ENCODE measurements at places on chromosomes 1 and 21.

DNA sequence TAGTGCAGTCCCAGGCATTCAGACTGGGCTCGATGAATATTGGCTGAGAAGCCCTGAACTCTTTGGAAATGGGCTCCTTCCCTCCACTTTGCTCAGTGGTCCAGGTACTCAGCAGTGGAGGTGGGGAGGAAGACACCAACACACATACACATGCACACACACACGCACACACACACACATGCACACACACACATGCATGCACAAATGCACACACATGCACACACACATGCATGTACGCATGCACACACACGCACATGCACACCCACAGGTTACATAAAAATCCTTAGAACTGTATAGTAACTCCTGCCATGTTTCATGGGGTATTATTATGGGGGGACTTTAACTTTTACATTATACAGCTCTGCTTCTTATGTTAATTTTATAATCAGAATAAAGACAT lies 5.0 kb downstream of the TRIM62 start:
- DNase-seq = no peak

DNA sequence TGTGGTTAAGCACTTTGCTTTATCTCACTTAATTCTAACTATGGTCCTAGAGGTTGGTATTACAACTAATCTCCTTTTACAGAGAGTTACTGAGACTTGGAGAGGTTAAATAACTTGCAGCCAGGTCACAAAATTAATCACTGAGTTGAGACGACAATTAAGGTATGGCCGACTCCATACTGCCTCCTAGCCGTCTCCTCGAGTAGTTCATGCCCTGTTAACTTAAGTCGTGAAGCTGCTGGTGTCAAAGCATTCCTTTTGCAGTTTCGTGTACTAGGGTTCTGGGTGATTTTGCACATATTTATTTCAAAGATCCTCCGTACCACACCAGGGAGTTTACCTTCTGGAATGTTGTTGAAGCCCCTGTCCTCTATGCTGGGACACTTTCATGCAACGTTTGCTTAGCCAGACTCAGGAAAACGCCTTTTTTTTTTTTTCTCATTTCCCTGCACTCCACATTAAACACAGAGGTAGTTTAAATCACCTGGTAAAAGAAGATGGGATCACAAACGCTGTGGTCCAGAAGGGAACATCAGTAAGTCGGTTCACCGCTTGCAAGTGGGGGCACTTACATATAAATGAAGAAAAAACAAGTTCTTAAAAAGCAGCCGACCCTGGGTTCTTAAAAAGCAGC lies 570 bp upstream of the NEK7 start:
- no peak for DNase-seq

DNA sequence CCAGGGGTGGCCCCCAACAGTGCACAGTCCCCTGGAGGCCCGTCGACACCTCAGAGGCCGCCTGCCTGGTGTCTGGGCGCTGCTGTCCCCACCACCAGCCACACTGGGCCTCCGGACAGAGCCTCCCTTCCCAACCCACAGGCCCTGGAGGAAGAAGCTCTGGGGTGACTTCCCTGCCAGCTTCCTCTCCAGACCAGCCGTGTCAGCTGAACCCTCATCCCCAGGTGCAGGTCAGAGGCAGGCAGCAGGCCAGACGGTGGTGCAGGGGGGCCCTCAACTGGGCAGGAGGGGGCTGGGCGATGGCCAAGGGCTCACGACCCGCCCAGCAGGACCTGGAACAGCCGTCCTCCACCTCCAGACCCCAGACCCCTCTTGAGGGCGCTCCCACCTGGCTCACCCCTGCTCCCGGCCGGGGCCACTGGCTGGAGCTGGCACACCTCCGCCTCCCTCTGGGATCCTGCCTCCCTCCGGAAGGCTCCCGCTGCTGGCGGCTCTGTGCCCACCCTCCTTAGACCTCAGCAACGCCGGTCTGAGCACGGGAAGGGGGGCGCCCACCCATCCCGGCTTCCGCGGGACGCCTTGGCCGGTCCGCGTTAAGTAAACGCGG lies 520 bp downstream of the TNFRSF18 start:
- no peak for DNase-seq

- no peak for DNase-seq
Observed at GRCh38 chr1:192620071-192620635, 15.8 kb upstream of the RGS13 start.

- no peak for DNase-seq
Observed at GRCh38 chr21:28773036-28773435, 219.6 kb downstream of the LTN1 start.

DNA sequence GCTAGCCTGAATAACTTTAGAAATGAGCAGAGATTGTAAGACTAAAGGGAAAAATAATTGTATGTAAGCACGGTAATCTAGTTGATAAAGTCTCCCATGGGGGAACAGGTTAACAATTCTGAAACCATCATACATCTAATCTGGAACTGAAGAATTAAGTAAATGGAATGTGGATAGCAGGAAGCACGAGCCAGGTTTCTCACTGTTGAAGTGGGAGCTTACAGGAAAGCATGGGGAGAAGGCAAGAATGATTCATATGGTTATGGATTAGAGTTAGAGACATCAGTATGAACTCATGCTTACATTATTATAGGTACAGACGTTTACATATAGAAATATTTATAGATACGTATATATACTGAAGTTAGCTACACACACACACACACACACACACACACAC lies 83.0 kb downstream of the LEPR start:
- DNase-seq = no peak

- no peak for DNase-seq
Observed at GRCh38 chr1:186255266-186255665, 119.8 kb downstream of the TPR start.

DNA sequence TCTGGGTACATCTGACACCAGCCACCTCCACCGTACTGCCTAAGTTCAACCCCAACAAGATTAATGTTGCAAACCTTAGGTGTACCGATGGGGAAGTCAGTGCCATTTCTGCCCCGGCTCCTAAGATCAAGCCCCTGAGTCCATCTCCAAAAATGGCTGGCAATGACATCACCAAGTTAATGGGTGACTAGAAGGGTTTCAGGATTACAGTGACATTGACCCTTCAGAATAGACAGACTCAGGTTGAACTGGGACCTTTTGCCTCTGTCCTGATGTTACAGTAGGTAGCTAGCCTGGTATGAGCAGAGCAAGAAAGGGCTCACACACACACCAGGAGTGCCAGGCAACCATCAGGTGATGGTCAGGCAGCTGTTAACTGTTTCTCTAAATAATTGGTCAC lies 21.7 kb upstream of the ZMYM6 start:
- DNase-seq = no peak

GRCh38 chr1:37448691-37449417 lies 25.5 kb upstream of the ZC3H12A start:
- DNase-seq = no peak

GRCh38 chr21:38032082-38032801 lies 116.0 kb upstream of the KCNJ6 start:
- DNase-seq = no peak

GRCh38 chr1:234584420-234584805 lies 25.6 kb downstream of the IRF2BP2 start:
- DNase-seq = no peak

DNA sequence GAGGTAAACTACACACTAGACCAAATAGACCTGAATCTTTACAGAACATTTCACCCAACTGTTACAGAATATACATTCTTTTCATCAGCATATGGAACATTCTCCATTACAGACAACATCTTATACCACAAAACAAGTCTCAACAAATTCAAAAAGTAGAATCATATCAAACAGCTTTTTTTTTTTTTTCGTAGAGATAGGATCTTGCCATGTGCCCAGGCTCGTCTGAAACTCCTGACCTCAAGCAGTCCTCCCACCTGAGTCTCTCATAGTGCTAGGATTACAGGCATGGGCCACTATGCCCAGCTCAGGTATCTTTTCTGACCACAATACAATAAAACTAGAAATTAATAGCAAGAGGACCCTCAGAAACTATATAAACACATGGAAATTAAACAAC lies 36.5 kb downstream of the HSF2BP start:
- DNase-seq = no peak

DNA sequence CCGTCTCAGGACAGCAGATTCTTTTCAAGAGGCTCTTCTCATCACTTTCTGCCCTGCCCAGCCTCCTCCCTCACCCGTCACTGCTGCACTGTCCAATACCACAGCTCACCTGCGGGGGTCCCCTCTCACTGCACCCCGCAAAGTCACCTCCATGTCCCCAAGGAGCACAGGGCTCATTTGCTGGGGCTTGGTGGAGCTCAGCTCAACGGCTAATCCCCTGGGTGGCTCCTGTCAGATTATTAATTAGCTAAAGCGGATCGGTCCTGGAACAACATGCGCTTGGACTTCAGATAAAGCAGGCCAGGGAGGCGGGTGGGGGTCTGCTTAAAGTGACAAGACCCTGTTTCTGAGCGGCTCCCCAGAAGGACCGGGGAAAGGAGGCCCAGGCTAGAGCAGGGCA lies 43.1 kb downstream of the CASZ1 start:
- DNase-seq = no peak

GRCh38 chr1:227895828-227896685 lies 51.7 kb downstream of the WNT9A start:
- DNase-seq = no peak

DNA sequence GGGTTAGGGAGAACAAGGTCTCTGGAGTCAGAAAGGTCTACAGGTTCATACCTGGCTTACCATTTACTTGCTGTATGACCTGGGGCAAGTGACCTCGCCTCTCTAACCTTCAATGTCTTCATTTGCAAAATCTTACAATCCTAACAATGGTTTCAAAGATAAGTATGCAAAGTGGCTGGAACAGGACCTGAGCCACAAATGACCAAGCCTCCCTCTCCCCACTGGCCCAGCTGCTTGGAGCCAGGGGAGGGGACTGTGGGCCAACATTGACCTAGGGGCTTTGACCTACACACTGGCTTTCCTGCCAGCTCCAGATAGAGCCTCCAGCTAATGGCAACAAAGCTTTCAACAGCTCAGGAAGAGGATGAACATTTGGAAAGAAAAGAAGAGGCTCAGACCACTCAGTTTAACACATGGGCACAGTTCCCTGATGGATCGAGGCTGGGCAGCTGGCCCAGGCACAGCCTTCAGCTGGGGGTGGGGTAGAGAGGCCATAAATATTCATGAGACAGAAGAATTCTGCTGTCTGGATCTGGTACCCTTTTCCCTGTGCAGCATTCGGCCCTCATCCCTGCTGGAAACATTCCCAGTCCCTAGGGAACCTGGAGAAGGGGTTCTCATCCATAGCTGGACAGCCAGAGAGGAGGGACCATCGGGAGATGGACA lies 12.9 kb downstream of the PTAFR start:
- no peak for DNase-seq

GRCh38 chr1:3656450-3657095 lies 4.3 kb downstream of the TP73 start:
- DNase-seq = no peak

GRCh38 chr1:66399888-66400529 lies 133.9 kb upstream of the SGIP1 start:
- DNase-seq = no peak

Measured in NCI-H1417 treated with DMSO at 0.1 percent for 48 hours (cell line).